ENCODE measurements at places on chromosomes 11 and 22. TPM values are rescaled to one million over a fixed set of nuclear protein-coding genes. Genes with fewer than 3 reads are reported as not detected.

GRCh38 chr11:44901786-44902185 lies 48.9 kb downstream of the TP53I11 start:
- no peak for DNase-seq

DNA sequence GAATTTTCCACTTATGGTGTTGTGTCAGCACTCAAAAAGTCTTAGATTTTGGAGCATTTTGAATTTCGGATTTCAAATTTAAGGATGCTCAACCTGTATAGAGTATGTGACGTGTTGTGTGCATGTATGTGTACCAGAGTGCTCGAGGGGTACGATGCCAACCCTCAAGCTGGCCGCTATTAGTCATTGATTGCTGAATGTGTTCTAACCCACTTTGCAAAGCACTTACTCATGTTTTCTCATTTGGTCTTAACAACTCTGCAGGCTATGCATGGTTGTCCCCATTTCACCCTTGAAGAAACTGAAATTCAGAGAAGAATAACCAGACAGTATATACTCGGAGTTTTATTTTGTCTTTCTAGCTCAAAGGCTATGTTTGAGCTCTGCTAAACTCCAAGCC lies 196.4 kb upstream of the TENM4 start:
- no peak for DNase-seq

DNA sequence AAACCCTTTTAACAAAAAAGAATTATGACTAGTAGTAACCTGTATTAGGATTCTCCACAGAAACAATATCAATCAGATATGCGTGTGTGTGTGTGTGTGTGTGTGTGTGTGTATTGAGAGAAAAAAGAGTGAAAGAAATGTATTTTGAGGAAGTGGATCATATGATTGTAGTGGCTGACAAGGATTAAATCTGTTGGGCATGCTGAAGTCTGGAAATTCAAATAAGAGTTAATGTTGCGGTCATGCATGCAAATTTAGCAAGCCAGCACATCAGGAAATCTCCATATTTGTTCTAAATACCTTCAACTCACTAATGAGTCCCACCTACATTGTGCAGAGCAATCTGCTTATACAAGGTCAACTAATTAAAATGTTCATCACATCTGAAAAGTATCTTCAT lies 46.8 kb upstream of the IGLL5 start:
- no peak for DNase-seq

Gene SLC35E4
- 8.2 TPM for total RNA-seq

Gene KBTBD4
- 18.7 TPM for total RNA-seq

DNA sequence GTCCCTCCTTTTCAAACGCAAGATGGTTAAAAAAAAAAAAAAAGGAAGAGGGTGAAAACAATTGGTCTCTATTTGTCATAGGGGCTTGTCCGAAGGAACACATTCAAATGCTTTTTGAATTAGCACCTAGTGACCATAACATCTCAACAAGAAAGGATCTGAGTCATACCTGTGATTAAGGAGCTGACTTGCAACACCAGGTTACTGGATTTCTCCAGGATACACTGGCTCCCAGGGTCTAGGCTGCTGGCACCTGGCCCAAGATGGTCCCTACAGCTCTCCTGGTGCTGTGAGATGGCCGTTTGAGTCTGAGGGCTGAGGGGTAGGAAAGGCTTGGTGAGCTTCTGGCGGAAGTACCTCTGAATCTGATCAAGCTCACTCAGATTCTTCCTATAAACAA lies 28.4 kb upstream of the UCP3 start:
- DNase-seq: no peak

Gene SAA2
- 0.43 TPM for total RNA-seq

GRCh38 chr11:7603031-7603781 lies 70.1 kb downstream of the CYB5R2 start:
- no peak for DNase-seq

Gene DENND5A
- total RNA-seq: 158 TPM

DNA sequence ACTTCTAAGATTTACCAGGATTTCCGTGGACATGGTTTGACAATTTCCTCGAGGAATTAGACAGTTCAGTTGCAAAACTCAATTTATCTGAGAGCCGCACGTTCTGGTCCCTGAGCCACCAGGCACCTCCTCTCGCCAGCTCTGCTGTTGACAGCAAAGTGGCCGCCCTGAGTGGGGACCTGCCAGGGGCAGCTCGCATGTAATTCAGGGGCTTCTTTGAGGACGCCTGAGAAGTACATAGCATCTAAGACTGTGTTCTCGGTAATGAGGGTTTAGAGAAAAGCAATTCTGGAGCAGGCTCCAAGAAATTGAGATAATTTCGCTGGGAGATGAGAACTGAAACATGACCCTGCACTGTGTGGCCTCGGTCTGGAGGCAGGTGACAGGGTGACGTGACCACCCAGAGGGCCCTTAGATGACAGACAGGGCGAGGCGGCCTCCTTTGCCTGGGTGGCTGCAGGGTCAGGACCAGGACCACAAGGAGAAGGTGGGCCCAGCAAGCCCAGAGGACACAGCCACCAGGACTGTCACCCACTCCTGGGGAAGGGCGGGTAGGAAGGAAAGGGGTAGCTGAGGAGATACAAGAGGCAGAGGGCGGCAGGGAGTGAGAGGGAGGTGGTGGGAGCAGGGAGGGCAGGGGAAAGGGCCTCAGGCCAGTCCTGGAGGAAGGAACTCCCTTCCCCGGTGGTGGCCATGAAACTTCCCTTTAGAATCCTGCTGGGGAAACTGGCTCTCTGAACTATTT lies 55.0 kb downstream of the RTL6 start:
- DNase-seq: no peak

- DNase-seq: peak; percentile 99
Observed at GRCh38 chr22:32622004-32622743, 147.6 kb downstream of the FBXO7 start.

DNA sequence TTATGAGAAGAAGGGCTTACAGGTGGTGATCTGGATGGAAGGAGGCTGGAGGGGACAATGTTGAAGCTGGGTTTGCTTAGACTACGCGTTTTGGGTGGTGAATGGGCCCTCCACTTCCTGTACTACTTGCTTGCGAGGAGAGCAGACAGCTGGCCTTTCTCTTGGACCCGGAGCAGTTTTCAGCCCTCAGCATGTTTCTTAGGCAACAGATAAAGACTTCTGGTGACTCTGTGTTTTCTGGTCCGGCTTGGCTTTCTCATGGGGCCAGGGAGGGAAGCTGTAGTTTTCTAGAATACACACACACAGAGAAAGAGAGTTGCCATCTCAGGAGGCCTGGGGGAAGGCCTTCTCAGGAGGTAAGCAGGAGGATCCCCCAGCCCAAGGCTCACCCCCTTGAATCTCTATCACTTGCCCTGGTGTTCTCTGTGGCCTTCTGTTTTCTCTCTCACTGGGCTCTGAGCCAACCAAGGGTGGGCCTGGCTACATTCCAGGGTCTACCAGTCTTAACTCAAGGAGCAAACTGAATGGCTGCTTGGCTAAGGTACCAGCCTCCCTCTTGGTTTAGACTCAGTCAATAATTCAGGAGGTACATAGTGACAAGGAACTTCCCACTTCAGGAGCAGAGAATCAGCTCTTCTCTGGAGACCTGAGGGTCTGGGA lies 2.4 kb downstream of the CCS start:
- DNase-seq: peak; percentile 79

All from fibroblast of villous mesenchyme (primary cell).